Cardiac septum (tissue), 1 donor: ENCODE measurements at places on chromosomes 4 and X. TPM values are rescaled to one million over a fixed set of nuclear protein-coding genes. Genes with fewer than 3 reads are reported as not detected.

DNA sequence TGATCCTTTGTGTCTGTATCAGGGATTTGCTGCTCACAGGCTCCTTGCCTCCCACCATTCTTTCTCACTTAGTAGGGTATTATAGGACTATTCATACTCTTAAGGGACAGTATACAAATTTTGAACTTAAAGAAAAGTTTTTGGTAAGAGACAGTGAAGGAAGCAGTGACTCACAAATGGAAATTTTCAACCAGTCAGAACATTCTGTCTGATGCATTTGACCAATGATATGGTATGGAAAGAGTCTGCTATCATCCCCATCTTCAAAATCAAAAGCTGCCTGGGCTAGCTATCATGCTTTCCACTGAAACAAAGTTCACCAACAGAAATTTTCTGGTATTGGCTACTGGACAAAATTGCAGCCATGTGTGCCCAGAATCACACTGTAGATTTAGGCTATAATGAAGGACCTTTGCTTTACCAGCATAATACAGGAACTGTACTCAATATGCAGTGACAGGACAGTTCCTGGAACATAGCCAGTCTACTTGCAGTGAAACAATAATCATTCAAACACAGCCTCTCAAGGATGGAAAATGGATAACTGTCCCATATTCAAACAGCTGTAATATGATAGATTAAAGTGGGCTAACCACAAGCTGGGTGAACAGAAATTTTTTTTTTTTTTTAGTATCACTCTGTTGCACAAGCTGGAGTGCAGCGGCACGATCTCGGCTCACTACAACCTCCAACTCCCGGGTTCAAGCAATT is 109.0 kb upstream of the ACSL4 start:
- no peak for DNase-seq

The JCHAIN gene
- total RNA-seq, result 1.5 TPM

GRCh38 chr4:139454111-139455045 is at the start of gene RAB33B:
RAB33B (plus strand) TSS chr4:139454121; CDS start chr4:139454196, 75 bp downstream.
- DNase-seq, result no peak

The F9 gene
- not detected for total RNA-seq

The HMX1 gene
- not detected for total RNA-seq

- no peak for DNase-seq
Observed at GRCh38 chrX:130176354-130176776, 4.6 kb downstream of the RAB33A start.

GRCh38 chr4:48049483-48049882 is 32.9 kb downstream of the NIPAL1 start:
- no peak for DNase-seq

The TSPAN7 gene
- 13.0 TPM for total RNA-seq

The FGFR3 gene
- 4.7 TPM for total RNA-seq
